Fibroblast of skin of right biceps (primary cell): ENCODE measurements at places on chromosomes 12 and 14.

DNA sequence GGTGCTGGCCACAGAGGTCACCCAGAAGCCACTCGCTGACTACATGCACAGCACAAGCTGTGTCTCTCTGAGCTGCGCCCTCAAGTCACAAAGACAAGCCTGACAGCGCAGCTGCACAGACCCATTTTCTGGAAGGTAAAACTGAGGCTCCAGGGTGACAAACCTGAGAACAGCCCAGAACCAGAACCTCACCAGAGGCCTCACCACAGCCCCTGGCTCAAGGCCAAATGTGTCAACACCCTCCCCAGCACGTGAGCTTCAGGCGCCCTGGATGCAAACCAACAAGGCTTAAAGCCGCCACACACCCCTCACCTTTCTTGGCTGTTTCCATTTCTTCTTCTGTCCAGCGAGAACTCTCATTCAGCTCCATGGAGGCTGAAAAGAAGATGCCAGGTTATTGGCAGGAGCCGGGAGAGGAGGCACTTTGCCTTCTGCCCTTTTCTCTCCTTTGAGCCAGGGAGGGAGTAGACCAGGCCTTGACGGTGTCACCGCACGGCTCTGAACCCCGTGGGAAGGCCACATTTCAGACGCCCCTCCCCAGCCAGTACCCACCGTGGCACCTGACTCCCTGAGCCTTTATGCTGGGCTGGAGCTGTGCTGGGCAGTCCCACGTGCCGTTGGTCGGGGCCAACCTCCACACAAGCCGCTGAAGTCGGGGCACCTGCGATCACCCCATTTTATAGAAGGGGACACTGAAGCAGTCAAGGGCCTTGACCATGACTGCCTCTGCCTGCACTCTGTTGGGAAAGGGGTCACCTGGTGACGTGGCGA lies 103.1 kb downstream of the RFLNA start:
- peak; percentile 63 for DNase-seq

DNA sequence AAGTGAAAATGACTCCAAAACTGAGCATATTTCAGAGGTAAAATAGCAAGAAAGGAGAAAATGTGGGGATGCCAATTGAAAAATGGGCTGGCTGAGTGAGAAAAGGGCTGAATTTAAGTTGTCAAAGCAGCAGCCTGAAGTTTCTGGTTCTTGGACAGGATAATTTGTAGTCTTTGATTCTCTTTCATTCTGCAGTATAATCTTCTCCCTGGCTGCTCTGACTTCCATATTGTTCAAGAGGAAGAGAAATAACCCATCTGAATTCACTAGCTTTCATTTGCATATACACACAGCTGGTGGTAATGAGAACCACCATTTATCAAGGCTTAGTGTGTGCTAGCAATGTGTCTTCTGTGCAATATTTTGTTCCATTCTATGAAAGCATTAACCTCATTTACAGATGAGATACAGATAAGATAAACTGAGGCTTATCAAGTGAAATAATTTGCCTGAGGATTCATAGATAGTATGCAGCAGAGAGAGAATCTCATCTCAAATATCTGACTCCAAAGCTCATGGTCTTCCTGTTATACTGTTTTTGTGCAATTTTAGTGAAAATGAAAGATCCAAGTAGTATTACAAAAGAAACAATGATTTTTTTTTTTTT lies 184.2 kb downstream of the TMTC2 start:
- no peak for DNase-seq

- no peak for DNase-seq
Measured at GRCh38 chr14:71754422-71755095, 177.7 kb upstream of the RGS6 start.

GRCh38 chr14:59377991-59378601 lies 87.1 kb downstream of the GPR135 start:
- DNase-seq: no peak

- no peak for DNase-seq
Measured at GRCh38 chr12:94677778-94678177, 27.4 kb upstream of the TMCC3 start.

GRCh38 chr12:44873898-44874297 lies 2.2 kb downstream of the NELL2 start:
- DNase-seq: no peak

DNA sequence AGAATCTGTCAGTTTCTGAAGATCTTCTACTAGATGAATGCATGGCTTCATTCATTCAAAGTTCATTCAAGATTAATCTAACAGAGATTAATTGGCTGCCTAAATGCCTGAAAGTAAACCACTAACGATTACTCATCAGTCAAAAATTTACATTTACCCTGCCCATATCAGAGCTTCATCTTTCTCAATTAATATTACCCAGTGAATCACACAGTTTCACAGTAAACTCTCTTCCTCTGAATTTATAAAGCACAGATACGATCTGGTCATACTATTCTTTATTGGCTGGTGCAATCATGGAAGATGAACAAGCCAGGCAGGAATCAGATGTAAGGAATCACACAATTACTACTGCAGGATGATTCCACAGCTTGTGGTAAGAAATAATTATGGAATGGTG lies 377.7 kb downstream of the SLC16A7 start:
- DNase-seq: peak; percentile 96

DNA sequence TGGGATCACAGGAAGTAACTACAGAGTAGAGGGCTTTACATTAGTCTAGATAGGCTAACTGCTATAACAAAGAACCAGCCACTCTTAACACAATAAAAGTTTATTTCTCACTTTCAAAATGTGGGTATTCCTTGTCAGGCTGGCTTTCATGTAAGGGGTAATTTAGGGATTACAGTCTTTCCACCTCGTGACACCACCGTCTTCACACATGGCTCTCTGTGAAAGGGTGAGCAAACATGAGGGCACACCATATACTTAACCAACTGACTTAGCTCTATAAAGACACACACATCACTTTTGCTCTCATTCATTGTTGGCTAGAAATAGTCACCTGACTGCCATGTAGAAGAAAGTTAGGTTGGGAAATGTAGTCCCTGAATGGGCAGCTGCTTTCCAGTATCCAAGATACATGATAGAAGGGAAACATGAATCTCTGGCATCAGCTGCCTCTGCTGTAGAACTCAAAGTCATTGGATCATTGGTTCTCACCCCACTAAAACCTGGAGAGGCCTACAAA lies 66.1 kb upstream of the CRY1 start:
- no peak for DNase-seq

GRCh38 chr12:53596920-53597363 lies 29.2 kb downstream of the ATF7 start:
- peak; percentile 57 for DNase-seq

DNA sequence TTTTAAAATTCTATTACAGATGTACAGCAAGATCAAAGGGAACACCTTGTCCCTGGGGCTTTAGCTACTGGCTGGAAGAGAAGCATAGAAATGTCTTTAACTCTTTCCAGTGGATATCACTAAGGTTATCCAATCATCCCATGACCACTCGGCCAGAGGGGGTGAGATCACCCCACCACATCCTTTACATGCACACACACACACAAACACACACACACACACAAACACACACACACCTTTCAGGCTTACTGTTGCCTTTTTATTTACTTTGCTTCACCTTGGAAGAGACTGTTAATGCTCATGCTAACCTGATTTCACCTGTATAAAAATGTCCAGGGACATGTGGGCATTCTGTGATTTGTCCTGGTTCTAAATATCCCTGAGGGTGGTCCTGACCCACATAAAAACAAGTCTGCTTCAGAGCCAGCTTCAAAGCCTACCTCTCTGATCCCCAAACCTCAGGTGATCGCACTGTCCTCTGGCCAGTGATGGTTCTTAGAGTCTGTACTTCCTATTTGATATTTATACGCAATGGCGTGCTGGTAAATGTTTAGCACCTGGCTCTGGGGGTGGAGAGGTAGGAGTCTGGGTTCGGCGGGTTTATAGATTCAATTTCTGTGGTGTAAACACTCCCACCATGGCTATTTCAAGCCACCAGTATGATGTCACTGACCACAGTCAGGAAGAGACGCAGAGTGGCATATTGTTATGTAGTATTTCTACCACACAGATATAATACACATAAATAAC lies 166.1 kb upstream of the EEA1 start:
- no peak for DNase-seq

DNA sequence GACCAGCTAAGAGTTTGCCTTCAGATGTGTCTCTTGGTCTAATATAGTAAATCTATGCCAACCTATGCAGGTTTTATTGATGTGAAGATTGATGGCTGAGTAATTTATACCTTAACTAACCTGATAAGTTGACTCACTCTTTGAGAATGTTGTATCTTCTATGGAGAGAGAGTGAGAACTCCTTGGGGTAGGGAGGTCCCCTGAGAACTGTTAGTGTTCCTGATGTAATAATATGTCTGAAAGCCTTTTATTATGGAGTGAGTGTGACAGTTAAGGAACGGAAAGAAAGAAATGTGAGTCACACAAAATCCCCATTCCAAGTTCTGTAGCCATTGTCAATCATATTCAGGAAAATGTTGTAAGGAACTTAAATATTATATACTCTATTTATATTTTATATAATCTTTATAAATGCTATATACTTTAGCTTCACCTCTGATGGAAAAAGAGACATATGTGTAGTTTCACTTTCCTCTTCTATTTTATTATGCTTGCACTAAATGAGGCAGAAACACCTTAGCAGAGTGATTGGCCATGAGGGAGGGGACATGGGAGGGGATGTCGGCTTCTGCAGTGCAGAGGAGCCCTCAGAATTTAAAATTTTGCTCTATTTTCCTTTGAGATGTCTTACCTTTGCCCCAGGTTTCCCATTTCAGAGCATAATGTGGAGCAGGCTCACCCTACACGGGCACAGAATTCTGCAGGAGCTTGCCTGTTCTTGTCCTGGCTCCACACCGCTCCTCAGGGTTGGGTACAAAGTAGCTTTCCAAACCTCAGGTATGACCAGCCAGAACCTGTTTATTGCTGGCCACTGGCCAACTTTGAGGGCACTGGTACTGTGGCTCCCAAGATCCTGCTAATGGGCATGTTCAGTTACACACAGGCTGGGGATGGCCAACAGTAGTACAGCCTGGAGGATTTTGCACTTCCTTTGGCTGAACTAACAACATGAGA lies 57.7 kb downstream of the ARF6 start:
- peak; percentile 36 for DNase-seq

DNA sequence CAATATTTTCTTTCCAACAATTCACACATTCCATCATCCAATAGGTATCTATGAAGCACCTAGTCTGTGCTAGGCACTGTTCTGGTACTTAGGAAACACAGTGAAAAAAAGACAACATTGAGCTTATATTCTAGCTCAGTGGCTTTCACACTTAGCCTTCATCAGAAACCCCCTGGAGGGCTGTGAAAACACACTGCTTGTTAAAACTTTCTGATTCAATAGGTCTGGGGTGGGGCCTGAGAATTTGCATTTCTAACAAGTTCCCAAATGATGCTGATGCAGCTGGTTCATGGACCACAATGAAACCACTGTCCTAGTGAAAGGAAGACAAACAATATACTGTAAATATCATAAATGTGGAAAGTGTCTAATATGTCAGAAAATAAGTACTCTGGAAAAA lies 5.9 kb downstream of the VTI1B start:
- no peak for DNase-seq

DNA sequence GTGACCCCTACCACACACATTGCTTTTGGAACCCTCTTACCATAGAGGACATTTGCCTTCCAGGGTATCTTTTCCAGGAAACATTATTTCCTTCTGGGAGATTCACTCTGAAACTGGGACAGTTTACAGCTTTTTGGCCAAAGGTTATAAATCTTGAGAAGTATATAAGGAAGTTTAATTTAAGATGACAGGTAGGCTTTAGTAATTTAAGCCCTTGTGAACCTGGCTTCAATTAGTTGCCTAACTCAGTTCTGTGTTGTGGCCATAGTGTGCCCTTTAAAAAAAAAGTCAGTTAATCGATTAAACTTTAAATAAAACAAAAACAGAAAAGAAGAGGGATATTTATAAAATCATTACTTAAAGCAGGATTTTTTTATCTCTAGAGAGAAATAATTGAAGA lies 142.9 kb downstream of the NAV3 start:
- DNase-seq: no peak

DNA sequence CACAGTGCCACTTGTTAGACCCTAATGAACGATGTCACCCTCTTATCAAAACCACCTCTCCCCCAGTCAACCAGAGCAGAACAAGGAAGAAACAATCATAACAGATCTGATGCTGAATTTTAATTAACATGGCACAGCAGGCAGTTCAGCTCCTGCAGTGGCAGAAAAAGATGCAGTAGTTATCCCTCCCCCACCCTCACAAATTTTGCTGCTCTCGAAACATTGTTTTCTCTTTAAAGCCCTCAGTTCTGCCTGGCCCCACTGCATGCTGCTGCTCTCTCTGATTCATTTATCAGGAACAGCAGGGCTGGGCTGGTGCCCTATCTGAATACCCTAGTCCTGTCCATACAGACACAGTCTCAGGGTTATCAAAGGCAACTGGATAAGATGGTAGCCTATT lies 12.2 kb downstream of the CCDC175 start:
- no peak for DNase-seq

DNA sequence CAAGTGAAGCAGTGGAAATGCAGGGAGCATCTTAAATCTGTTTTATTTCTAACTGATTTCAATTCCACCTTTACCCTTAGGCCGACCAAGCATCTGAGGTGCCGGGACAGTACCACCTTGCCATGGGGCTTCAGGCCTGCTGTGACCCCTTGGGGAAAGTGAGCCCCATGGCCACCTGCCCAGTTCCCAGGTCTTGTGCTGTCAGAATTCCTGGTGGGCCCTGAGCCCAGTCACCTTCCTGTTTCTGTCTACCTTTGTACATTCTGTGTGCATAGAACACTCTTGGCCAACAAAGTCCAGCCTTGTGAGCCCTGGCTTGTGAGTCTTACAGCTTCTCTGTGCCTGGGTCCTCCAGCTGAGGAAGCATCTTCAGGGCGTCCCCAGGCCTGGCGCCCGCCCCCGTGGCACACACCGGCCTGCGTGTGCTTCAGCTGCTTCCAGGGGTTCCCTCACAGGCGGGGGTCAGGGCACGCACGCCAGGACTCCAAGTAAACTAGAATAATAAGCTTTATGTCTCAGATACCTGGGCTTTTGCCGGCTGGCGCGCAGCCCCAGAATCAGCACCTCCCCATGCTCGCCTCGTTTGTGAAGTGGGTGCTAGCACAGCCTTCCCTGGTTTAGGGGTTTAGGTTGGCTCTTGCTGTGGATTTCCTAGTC lies 10.3 kb downstream of the ZFYVE21 start:
- DNase-seq: no peak

DNA sequence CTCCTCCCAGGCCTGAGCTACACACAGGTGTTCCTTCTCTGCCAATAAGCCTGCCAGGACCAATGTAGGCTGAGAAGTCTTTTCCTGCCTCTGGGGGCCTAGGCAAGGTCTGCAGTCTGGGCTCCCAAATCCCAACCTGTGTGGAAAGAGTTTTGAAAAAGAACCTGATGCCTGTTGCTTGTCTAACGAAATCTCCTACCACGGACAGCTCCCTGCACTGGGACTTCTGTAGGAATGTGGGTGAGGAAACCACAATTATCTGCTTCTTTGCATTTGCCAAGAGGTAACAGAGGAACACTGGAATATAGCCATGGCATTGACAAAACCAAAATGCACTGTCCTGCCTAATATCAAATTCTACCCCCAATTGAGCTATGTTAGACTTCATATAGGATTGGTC lies 877.0 kb upstream of the TMEM132C start:
- peak; percentile 84 for DNase-seq

- DNase-seq: no peak
Measured at GRCh38 chr12:102954134-102954533, 3.3 kb upstream of the ASCL1 start.

- peak; percentile 21 for DNase-seq
Measured at GRCh38 chr12:70448371-70448770, 82.3 kb downstream of the KCNMB4 start.
